ENCODE measurements at places on chromosomes 13 and 19.

DNA sequence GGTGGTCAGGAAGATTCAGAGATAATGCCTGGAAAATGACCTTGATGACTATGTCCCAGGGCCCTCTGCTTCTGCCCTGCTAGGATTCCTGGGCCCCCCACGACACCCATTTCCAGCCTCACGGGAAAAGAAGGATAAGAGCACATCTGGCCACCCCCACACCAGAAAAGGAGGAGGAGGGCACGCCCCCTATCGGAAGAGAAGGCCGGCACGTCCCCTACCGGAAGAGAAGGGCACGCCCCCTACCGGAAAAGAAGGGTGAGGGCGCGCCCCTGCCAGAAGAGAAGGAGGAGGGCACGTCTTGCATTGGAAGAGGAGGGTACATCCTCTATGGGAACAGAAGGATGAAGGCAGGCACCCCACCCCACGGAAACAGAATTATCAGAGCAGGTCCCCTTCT, 84.3 kb downstream of the IER2 start:
- peak; percentile 63 for DNase-seq

GRCh38 chr13:39530916-39531315, 72.1 kb downstream of the LHFPL6 start:
- DNase-seq = no peak

DNA sequence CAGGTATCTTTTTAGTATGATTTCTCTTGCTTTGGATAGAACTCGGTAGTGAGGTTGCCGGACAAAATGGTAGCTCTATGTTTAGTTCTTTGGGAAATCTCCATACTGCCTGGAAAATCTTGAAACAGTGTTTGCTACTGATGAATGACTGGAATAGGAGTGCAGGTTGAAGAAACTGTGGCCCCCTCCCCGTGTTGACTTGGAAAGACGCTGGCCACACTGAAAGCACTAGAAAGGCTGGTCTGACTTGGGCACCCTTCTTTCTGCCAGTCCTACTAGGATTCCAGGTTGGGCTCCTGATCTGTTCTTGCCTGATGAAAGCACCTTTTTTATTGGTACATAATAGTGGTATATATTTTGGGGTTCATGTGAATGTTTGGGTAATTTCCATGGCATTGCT, 46.3 kb downstream of the NLRP4 start:
- DNase-seq = no peak

- DNase-seq = no peak
Observed at GRCh38 chr19:48310227-48310626, 15.1 kb upstream of the EMP3 start.

- no peak for DNase-seq
Observed at GRCh38 chr19:35468637-35469036, 20.6 kb downstream of the FFAR2 start.

DNA sequence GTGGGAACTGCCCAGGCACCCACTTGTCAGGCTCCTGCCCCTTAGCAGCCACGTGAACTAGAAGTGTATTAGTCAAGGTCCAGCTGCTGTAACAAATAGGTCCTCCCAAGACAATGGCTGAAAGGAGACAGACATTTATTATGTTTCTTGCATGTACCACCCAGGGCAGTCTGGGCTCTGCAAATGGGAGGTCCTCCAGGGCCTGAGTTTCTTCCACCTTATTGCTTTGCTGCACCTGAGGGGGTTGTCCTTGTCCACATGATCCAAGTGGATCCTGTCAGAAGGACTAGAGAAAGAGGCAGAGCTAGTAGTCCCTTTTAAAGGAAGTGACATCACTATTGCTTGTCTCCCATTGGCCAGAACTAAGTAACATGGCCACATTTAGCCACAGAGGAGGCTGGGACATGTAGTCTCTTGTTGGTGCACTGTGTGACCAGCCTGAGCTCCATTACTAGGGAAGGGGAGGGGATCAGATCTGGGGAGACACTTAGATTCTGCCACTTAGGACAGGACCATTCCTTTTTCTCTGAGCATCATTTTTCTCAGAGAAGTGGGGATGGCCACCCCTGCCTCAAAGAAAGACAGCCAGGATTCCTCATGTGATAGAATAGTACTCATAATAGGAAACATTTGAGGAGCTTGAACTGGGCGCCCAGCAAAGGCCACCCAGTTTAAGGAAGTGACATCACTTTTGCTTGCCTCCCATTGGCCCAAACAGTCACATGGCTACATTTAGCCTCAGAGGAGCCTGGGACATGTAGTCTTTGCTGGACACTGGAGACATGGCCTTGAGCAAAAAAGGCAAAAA, 15.1 kb downstream of the CC2D1A start:
- peak; percentile 51 for DNase-seq

DNA sequence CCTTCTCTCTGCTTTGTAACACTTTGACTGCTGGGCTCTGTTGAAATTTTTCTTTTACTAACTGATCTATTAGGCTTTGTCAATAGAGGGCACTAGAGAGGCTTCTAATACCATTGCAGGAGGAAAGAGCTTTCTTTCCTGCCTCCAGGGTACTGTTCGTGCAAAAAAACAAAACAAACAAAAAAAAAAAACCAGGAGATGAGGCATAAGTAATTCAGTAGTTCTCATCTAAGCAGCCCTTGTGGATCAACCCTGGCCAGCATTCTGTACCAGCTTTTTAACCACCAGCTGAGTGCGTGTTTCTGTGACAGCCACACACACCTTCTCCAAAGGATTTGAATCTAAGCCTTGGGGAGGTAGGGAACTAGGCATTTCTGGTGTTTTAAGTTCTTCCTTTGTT, 1707.6 kb upstream of the SLC10A2 start:
- no peak for DNase-seq

GRCh38 chr19:18742838-18743783, 48.0 kb downstream of the COMP start:
- DNase-seq = peak; percentile 33

GRCh38 chr13:104315606-104316005, 1249.4 kb upstream of the SLC10A2 start:
- DNase-seq = no peak

DNA sequence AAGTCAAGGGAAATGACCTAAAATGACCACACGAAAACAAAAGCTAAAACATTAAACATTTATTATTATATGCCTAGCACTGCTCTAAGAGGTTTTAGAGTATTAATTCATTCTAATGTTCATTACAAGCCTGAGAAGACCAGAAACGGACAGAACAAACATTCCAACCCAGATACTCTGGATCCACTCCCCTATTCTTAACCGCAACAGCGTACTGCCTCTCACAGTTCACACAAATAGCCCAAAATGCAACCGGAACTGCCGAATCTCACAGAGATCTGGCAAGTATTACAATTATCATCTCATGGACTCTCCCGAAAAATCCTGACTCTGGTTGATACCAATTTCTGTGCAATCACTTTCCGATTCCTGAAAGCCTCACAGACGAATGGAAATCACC, 1.4 kb downstream of the ZNF780B start:
- DNase-seq = no peak

- DNase-seq = no peak
Observed at GRCh38 chr13:31967155-31967554, 64.4 kb upstream of the FRY start.

GRCh38 chr19:42356686-42357085, 31.3 kb downstream of the MEGF8 start:
- no peak for DNase-seq

DNA sequence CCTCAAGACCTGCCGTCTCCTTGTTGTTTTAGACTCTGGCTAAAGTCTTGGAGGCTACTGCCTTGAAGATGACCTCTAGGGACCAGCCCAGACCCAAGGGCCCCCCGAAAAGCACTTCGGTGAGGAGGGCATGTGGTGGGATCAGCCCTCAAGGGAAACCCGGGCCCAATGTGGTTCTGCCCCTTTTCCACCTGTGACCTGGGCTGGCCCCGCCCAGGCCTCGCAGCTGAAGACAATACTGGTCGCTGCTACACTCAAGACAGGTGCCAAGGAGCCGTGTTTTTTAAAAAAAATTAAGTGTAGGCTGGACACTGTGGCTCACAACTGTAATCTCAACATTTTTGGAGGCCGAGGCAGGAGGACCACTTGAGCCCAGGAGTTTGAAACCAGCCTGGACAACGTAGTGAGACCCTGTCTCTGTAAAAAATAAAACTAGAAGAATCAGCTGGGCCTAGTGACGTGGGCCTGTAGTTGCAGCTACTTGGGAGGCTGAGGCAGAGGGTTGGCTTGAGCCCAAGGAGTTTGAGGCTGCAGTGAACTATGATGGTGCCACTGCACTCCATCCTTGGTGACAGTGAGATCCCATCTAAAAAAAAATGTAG, 903 bp downstream of the TLE6 start:
- no peak for DNase-seq

- no peak for DNase-seq
Observed at GRCh38 chr13:44051918-44052675, 172.4 kb downstream of the LACC1 start.

DNA sequence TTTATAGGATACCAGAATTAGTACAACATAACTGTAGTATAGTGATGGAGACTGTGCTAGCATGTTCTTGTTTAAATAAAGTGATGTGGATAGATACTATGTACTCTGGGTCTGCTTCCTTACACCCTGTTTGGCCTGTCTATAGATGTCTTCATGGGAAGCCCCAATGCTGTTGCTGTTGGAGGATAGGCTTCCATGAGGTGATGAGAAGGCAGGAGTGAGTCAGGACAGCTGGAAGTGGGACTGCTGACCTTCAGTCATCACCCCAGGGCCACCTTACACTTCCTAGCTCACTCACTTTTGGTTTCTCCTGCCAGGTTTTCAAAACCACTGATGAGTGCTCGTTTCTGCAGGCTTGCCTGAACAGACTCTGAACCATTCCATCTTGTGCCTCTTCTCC, 4.2 kb downstream of the KCTD4 start:
- DNase-seq = no peak

DNA sequence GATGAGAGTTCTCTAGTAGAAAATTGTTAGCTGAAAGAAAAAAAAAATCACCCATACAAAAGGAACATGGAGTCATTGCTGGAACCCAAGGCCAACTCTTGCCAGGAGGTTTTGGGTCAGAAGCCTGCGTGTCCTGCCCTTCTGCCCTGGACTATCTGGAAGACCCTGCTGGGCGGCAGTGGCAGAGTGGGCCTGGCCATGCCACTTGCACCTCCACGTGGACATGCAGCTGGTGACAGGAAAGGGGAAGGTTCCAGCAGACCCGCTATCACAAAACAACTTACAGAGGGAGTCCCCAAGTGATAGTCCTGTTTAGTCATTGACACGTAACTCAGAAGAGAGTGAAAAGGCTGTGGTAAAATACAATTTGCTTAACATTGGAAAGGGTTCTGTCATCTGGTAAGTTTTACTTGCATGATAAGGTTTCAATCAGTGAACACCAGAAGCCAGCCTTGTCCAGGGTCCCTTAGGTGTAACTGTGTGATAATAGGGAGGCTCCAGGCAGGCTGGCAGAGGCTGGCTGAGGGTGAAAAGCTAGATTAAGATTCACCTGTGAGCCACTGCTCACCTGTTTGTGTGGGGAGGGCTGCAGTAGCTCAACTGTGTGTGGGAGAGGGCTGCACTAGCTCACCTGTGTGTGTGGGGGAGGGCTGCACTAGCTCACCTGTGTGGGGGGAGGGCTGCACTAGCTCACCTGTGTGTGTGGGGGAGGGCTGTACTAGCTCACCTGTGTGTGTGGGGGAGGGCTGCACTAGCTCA, 47.8 kb downstream of the COL4A2 start:
- DNase-seq = no peak

DNA sequence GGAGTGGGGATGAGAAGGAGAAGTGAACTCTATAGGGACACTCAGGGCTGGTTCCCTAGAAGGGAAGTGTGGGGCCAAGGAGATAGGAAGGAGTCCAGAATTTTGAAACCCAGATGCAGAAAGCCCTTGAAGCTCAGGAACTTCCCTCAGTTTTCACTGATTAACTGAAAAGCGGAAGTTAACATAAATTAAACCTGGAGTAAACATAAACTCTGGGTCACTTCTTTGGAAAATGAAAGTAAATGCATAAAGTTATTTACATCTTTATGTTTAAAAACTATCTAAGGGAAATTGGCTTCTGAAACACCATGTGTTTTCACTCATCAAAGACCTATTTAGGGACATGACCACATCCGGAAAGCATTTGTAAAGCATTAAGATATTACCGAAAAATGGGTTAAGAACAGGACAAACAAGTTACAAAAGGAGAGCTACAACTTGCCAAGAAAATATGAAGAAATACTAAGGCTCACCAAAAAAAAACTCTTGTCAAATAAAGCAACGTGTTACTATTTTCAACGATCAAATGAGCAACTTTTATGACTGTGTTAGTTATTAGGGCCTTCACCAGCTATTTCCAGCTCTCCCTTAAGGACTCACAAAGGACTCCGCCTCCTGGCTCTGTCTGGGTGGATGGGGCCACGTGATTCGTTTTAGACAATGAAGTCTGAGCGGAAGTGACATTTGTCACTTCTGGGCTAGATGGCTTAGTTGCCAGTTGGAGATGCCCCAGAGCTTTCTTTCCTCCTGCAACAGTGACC, 439.1 kb upstream of the ZNF507 start:
- no peak for DNase-seq

GRCh38 chr13:77406644-77407440, 79.9 kb upstream of the MYCBP2 start:
- DNase-seq = no peak

Data from hematopoietic multipotent progenitor cell treated with erythropoietin and hydrocortisone succinate and interleukin-3 and kit ligand, for 15 days (in vitro differentiated cells).